Hepatocyte (in vitro differentiated cells): ENCODE measurements at places on chromosomes 13 and 19.

GRCh38 chr13:49217962-49218492 is 2.1 kb upstream of the MLNR start:
- no peak for DNase-seq

DNA sequence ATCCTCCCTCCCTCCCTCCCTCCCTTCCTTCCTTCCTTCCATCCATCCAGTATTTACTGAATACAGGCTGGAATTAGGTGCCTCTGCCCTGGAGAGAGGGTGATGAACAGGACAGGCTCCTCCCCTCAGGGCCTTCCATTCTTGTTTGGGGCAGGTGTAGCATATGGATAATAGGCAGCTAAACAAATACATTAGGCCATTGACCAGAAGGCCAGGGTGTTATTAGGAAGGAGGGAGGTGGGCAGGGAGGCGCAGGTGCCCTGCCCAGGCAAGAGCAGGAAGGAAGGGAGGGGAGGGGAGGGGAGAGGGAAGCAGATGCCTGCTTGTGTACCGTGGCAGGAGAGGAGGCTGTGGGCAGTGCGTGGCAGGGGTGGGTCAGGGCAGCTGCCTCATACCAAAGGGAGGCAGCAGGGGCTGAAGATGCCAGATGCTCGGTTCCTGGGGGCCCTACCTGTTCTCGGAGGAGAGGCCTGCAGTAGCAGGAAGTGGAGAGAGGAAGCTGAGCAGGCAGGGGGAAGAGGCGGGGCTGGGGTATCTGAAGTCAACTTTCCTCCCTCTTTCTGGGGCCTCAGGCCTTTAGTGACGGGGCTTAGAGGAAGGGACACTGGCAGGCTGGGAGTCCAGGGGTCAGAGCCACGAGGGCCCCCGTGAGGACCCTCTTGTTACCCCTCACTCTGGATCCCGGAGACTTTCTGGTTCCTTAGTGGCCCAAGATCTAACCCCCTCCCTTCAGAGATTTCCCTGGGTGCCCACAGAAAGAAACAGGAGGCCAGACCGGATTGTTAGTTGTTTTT is at the start of gene RINL:
TSS of gene RINL (minus strand) at position 495 of the 794 bp plus-strand sequence. CDS start 1,533 bp downstream, outside the sequence.
- DNase-seq = peak; percentile 56

DNA sequence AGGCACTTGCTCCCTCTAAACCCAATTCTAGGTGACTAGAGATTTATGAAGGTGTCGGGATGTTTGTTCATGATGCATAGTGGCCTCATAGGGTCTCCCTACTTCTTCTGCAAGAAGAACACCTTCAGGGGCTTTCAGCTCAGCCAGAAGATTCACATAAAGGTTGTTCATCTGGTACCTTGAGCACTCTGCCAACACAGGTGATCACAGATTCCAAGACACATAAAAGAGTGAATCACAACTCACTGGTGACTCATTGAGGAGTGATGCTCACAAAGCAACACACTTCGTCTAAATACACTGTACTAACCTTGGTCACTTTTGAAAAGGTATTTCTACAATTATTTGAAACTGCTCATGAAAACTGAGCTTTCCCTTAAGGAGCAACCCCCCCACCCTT is 6.8 kb upstream of the ZNF324 start:
- DNase-seq = no peak

DNA sequence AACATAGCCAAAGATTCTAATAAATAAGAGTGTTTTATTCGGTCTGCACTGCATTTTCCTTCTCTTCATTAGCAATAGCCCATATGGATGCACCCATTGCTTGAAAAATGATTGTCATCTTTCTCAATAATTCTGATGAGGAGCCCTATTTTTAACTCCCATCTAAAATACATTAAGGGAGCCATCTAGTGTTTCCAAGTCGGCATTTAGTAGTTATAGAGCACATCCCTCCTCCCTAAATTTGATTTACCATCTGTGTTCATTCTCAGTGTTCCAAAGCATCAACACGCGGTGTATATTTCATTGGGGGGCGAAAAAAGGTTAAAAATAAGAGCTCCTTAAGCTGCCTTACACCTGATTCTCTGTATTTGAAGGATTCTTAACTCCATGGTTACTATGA is 119.2 kb upstream of the IPO5 start:
- no peak for DNase-seq
